ENCODE measurements at places on chromosomes 5 and 9.

DNA sequence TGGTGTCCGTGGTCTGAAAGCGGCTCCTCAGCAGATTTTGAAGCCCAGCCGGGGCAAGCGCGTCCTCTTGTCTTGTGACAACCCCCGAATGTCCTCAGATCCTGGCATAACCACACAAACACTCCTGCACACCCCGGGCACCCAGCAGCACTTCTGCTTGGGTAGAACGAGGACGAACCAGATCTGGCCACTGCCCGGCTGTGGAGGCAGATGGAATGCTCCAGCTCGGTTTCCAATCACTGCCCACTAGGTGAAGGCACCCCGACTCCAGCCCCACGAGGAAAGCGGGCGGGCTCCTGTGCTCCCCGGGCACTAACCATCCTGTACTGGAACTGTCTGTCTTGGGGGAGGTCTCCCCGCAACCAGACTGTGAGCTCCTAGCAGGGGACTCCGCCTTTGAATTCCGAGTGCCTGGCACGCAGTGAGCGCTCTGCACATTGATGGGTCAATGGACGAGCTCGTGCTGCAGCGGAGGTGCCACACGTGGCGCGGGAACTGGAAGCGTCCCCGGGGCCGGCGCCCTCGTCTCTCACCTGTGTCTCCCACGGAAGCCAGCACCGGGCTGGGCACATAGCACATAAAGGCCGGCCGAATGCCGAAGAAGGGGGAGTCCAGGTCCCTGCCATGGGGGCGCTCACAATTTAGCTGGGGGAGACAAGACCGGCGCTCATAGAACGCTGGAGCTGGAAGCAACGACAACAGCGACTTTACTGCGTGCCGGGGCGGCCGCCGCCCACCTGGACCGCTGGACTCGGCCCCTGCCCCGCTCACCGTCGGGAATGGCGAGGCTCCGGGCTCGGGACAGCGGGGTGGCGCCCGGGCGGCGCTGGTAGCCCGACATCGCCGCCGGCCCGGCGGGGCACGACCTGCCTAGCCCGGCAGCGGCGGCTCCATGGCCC is 608 bp downstream of the ENTR1 start:
- DNase-seq, result no peak

DNA sequence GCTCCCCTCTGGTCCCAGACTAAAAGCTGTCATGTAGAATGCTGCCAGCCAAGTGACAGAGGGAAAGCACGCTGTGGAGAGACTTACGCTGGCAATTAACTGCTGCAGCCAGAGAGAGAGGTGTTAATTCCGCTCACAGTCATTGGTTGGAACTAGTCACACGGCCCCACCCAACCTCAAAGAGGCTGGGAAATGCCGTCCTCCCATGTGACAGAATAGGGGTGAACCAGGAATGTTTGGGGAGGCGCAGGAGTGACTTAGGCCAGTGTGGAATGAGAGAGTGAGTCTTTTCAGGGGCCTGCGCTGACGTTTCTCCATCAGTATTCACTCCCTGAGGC is 87.6 kb downstream of the AMBP start:
- no peak for DNase-seq

DNA sequence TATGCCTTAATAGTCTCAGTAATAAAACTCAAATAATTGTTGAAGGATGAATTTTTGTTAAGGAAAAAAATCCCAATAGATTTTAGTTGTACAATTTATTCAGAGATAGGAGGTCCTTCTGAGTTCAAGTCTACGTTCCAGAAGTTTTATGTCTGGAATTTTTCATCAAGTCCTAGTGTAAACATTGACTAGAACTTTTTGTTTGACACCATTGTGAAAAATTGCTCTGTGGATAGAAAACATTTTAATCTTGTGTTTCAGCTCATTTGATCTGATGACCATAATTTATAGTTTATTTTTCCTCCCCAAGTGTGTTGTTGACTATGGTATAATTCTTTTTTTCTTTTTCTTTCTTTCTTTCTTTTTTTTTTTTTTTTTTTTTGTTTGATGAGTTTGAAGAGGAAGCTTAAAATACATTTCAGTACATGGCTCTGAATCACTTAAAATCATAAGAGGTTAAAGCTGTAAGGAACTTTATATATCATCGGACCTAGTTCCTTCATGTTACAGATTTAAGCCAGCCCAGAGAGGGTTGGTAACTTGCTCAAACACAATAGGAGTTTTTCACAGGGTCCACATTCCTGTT is 20.7 kb downstream of the ITGA1 start:
- DNase-seq, result no peak

- no peak for DNase-seq
These were observed 344.2 kb upstream of the CYLC2 start for GRCh38 chr9:102650896-102651295.

DNA sequence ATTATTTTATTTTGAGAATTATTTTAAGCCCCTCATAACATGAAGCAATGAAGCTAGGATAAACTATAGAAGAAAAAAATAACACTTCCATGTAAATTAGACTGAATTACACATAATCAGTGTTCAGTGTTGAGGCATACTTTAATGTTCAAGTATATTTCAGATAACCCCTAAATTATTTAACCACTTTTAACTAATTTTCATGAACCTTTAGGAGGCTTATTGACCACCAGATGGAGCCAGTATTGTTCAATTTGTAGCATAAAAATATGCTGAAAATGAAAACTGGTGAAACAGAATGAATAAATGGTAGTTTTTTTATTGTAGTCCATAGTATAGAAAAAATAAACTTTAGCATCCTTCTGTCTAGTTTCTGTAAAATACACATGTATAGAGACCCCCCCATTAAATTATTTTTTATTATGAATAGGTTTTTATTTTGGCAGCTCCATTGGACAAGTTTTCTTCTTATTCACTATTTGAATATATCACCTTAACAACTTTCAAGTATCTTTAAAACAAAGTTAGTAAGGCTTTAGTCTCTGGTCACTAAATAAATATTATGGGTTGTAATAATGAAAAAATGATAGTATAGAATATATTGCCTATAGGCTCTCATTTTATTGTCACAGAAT is 190.1 kb downstream of the CWC27 start:
- no peak for DNase-seq

DNA sequence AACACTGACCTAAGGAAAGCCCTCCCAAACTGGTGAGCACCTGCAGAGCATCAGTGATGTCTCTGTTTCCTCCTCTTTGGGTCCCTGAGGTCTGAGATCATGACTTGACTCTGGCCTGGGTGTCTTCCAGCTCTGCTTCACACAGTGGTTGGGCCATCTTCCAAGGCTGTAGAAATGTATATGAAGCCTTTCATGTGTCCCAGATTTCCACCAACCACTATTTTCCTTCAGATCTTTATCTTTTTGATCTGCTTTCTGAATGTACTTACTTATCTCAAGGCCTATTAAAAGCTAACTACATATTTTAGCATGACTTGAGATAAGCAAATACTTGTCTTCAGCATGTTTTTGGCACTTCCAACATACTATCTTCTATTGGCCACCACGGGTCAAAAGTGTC is 47.1 kb downstream of the PRELID2 start:
- DNase-seq, result no peak

Data from NCI-H748 treated with DMSO at 0.1 percent for 48 hours (cell line).